ENCODE measurements at places on chromosomes 11 and 22. TPM values are rescaled to one million over a fixed set of nuclear protein-coding genes. Genes with fewer than 3 reads are reported as not detected.

GRCh38 chr22:32836280-32837123 is 35.0 kb downstream of the TIMP3 start:
- DNase-seq = no peak

GRCh38 chr22:35860087-35860733 is 142.5 kb downstream of the APOL5 start:
- DNase-seq = no peak

GRCh38 chr11:18789942-18790341 is 1.7 kb downstream of the PTPN5 start:
- no peak for DNase-seq

GRCh38 chr22:27311698-27312550 is 489.6 kb downstream of the MN1 start:
- DNase-seq = no peak

Gene XKR3
- not detected for polyA plus RNA-seq

- DNase-seq = no peak
Observed at GRCh38 chr11:36450110-36450572, 59.9 kb downstream of the TRAF6 start.

DNA sequence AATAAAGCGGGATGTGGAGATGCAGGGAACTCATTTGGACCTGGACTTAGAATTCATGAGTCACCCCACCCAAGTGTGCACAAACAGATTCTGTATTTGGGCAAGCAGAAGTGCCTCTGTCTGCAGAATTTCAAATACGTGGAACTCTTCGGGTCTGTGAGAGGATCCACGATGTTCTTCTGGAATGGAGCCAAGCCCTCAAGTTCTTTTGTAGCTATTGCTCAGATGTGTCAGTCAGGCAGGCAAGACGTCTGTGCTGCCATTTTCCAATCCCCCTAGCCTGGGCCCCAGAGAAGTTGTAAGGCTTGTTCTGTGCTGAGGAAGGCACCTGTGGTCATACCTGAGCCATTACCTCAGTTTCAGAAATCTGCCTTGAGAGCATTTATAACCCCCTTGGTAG is 132.8 kb upstream of the RASSF10 start:
- DNase-seq = no peak

DNA sequence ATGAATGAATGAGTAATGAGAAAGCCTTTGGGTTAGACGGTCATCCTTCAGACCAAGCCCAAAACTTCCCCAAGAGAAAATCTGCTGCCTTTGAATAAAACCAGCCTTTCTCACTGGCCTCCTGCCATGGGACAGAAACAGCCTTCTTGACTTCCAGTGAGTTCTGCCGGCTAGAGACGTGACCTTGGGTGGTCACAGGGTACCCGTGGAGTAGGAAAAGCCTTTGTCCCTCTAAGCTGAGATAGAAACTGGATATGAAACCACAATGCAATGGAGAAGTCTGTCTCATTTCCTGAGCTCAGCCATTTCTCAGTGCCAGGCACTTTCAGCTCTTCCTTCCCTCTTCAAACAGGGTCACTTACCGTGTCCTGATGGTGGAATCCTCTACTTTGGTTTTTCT is 21.2 kb upstream of the YWHAH start:
- no peak for DNase-seq

- DNase-seq = no peak
Observed at GRCh38 chr11:125463590-125464269, 32.3 kb downstream of the FEZ1 start.

DNA sequence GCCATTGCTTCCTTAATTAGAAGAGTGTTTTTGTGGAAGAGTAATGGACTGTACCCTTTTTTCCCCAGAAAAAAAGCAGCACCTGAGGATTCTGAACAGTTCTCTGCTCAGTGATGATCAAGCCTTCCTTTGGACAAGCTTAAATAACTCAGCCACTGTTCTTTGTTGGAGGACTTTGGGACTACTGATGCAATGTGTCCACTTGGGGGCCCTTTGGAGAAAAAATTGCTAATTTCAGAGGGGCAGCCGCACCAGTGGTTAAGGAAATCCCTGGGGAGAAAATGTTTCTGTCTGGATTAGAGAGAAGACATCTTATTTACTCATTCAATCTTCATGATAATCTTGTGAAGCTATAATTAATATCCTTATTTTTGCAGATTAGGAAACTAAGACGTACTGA is 5.3 kb upstream of the KMT2A start:
- no peak for DNase-seq

DNA sequence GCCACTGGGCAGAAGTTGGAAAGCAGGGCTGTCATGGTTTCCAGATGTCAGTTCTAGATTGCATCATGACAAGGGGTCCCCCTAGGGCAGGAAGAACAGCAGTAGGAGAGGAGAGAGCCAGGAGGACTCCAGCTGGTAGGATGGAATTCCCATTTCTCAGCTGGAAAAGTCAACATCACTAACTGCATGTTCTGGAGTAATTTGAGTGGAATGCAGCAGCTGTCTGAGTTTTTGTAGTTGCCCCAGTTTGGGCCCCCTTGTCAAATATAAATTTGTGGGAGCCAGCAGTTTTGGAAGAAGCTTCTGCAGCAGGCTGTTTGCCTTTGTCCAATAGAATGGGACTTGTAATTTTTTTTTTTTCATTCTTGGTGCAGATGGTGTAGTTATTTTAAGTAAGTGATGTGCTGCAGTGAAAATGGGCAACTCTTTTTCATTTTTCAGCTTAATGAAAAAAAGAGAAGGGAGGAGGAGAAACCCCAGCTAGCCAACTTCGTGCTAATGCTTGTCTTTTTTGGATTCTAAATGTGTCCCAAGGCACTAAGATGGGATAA is 86.9 kb downstream of the LDLRAD3 start:
- peak; percentile 67 for DNase-seq

DNA sequence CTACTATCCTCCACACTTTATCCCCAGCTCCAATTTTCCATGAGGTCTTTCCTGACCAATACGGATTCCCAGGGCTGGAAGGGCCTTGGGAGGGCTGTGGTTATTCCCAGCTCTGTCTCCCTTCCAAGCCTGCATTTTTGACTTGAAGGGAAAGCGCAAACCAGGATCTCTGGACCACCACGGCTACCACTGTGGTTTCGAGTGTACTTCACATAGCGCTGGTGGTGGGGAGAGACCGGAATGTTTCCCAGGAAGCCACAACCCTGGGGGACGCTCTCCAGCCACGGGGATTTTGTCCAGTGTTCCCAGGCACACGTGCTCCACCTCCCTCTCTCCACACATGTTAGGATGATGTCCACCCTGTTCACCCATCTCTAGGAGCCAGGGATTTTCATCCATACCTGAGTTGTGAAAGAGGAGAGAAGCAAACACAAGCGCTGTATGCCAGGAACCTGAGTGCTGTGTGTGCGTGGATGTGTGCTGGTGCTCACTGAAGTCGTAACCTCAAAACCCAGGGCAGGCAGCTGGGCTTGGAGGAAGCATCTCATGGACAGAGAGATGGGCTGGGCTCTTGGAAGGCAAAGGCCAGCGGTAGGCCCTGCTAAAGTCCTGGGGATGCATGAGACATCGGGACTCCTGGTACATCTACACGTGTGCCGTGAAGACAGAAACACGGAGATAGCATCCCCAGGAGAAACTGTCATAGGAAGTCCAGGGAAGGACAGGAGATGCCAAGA is 1.3 kb upstream of the NPTXR start:
- no peak for DNase-seq

Gene CD6
- polyA plus RNA-seq = not detected

GRCh38 chr11:117724104-117724503 is 72.9 kb downstream of the DSCAML1 start:
- DNase-seq = no peak

- DNase-seq = no peak
Observed at GRCh38 chr11:27464289-27464696, 8.3 kb downstream of the LGR4 start.

- DNase-seq = no peak
Observed at GRCh38 chr22:22944268-22944985, 56.8 kb downstream of the IGLL5 start.

Gene RASSF10
- not detected for polyA plus RNA-seq

GRCh38 chr11:117670924-117671323 is 126.1 kb downstream of the DSCAML1 start:
- no peak for DNase-seq

- no peak for DNase-seq
Observed at GRCh38 chr11:12131943-12132789, 21.8 kb downstream of the MICAL2 start.

DNA sequence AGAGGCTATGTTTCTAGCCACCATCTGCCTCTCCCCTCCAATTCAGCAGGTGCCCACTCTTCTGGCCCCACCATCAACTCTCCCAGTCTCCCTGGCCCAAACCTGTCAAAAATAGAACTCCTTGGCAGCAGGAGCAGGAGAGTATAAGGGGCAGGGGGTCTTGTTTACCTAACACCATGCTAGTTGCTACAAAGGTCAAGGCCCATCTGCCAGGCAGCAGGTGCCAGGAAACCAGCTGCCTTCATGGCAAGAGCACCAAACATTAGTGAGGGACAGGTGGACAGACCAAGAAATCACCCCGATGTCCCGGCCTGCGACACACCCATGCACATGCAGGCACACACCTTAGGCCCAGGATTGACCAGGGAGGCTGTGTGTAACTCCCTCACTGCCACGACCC is 387.9 kb downstream of the BUD13 start:
- no peak for DNase-seq

DNA sequence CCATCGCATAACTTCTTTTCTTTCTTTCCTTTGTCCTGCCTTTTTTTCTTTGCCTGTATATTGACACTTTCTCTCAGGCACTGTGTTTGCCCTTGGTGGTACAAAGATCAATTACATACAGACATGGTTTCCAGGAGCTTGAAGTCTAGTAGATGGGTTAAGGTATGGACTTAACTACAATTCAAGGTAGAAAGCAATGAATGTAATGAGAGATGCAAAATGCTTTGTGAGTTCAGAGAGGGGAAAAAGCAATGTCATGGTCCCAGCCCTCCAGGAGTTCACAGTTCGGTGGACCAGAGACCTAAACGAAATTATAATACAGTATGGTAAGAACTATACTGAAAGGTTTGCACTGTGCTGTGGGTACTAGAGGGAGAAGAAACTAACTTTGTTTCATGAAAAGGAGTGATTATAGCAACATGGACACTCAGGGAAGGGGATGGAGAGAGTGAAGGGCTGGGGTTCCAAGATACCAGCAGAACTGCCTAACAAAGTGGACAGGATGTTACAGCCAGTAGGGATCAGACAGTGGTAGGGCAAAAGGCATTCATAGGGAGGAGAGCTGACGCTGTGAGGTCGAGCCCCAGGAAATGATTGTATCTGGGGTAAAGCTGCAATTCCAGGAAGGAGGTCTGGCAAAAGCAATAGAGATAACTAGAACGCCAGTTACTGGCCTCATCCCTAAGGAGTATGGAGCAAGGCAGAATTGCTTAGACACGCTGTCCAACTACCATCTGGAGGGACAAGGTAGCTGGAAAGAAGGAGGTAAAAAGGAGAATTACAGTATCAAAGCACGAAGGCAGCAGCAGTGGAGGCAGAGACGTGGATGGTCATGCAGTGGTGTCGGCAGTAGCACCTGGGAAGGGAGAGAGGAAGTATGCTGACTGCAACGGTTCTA is 158.3 kb upstream of the MTMR2 start:
- no peak for DNase-seq

DNA sequence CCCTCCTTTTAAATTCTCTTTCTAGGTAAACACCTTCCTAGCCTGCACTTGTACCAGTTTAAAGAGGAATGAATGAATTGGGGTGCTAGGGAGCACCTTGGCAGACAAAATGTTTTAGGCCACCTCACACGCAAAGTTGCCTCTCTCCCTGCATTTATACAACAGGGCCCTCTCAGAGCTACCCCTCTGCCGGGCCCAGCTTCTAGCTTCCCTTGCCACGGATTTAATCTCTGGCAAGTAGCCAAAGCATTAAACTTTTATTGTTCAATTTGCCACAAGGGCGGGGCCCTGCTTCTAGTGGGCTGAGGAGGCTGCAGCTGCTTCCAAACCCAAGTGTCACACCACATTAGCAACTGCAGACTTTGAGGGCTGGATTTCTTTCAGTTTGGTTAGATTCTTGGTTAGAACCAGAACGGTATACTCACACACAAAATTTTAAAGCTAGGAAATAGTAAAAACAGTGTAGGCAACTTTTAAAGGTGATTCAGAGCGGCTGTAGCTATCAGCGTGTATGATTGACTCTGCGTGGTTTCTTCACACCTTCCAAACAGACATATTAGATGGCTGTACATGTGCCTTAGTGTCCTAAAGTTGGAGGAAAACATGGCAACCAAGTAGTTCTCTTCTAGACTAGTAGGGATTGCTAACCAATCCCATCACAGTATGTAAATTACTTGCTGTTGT is 6.5 kb downstream of the KREMEN1 start:
- DNase-seq = no peak

GRCh38 chr11:35200811-35201341 is 61.9 kb downstream of the CD44 start:
- DNase-seq = no peak

GRCh38 chr11:985406-985805 is 51.1 kb downstream of the MUC6 start:
- DNase-seq = no peak

Gene MUC5AC
- under 0.01 TPM for polyA plus RNA-seq

DNA sequence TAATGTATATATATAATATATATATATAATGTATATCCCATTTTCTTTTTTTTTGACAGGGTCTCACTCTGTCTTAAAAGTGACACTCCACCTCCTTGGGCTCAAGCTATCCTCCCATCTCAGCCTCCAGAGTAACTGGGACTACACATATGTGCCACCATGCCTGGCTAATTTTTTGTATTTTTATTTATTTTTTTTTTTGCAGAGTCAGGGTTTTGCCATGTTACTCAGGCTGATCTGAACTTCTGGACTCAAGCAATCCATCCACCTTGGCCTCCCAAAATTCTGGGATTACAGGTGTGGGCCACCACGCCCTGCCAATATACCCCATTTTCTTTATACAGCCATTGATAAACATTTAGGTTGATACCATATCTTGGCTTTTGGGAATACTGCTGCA is 33.9 kb upstream of the SLC22A24 start:
- no peak for DNase-seq

DNA sequence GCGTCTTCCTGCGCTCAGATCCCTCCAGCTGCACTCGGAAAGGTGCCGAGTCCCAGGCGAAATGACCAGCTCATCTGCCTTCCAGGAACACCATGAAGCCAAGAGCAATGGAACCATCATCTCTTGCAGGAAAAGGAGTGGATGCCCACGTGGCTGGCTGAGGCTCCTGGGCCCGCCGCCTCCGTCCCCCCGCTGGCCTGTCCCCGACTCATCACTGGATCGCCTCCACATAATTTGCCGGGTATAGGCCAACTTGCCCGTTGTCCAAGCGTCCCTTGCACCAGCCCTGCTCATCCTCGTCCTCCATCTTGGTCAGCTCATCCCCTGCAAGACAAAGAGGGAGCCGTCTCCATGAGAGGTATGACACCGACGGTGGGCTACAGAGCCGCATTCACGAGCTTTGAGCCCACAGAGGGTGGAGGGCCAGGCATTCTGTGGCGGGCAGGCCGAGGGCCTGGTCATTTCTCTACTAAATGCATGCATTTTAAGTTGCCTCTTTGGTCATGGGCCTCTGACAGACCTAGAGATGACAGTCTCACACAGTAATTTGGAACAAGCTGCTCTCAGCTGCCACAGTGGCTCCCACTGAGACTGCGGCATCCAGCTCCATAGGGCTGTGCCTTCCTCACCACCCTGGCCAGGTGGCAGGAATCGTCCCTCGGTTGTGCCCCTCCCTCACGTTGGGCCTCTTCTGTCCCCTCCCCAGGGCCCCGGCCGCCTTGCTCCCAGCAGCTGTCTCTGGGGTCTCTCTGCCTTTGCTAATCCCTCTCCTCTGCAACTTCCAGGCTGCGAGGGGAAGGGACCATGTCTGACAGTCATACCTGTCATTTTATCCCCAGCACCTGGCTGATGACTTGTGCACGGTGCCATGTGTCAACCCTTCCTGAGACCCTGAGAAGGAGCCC is 14.3 kb upstream of the ARFGAP3 start:
- no peak for DNase-seq

Gene RIN1
- 9.0 TPM for polyA plus RNA-seq

Gene BLID
- polyA plus RNA-seq = 0.94 TPM

Gene SMIM35
- polyA plus RNA-seq = not detected
